ENCODE measurements at places on chromosomes 5 and 9. TPM values are rescaled to one million over a fixed set of nuclear protein-coding genes. Genes with fewer than 3 reads are reported as not detected.

Gene KCNN2
- total RNA-seq = 2.6 TPM

Gene ORM2
- not detected for total RNA-seq

Gene HMMR
- total RNA-seq = 10.0 TPM

Gene WNK2
- not detected for total RNA-seq

Gene TRIM36
- 0.97 TPM for total RNA-seq

Gene TENT4A
- 20.0 TPM for total RNA-seq

Gene DIRAS2
- total RNA-seq = 1.3 TPM

Gene FGD3
- under 0.01 TPM for total RNA-seq

Gene NR2F1-AS1
- total RNA-seq = 30.3 TPM

Gene GDA
- 0.97 TPM for total RNA-seq

Gene XRCC4
- 14.5 TPM for total RNA-seq

Gene TNC
- total RNA-seq = 371 TPM

Gene MARCOL
- total RNA-seq = not detected

Gene CCDC192
- not detected for total RNA-seq

Gene HDHD3
- 6.1 TPM for total RNA-seq

Gene OSMR
- 114 TPM for total RNA-seq

Gene COL15A1
- 1.7 TPM for total RNA-seq

Gene TAF1L
- total RNA-seq = not detected

Gene DEPDC1B
- total RNA-seq = 5.2 TPM

Gene ADAMTSL1
- total RNA-seq = 10.0 TPM

Gene PKD2L2
- total RNA-seq = not detected

Gene SLC36A2
- total RNA-seq = not detected

Gene RIC1
- total RNA-seq = 71.2 TPM

Gene FOXD4L4
- total RNA-seq = not detected

Gene TMOD1
- total RNA-seq = 0.97 TPM

Gene TRPM6
- total RNA-seq = under 0.01 TPM

Gene CCNO
- 0.32 TPM for total RNA-seq

Gene RASEF
- total RNA-seq = 0.97 TPM

Gene SELENOP
- 15.5 TPM for total RNA-seq

Gene C5
- total RNA-seq = 2.3 TPM

Gene IFNA13
- total RNA-seq = not detected

Gene CER1
- total RNA-seq = not detected

Gene ERAP2
- total RNA-seq = 15.8 TPM

Gene SEMA6A
- 2.2 TPM for total RNA-seq

Gene ZDHHC11B
- not detected for total RNA-seq

Gene PHF24
- not detected for total RNA-seq

Gene WNT8A
- total RNA-seq = not detected

Gene LRRC70
- 1.3 TPM for total RNA-seq

Gene VAV2
- total RNA-seq = 13.4 TPM

Gene FOXD1
- total RNA-seq = 6.1 TPM

Gene MRPL36
- total RNA-seq = 55.1 TPM

Gene WWC1
- total RNA-seq = 2.2 TPM

Gene HTR1A
- total RNA-seq = not detected

Gene PPP3R2
- not detected for total RNA-seq

Gene FYB1
- not detected for total RNA-seq

Gene SHLD3
- 5.2 TPM for total RNA-seq

Gene FLT4
- total RNA-seq = under 0.01 TPM

Gene GNA14
- 6.5 TPM for total RNA-seq
